SK-N-SH treated with all-trans-retinoic acid at 6 μM for 48 hours (cell line): ENCODE measurements at places on chromosomes 16 and 17.

- no peak for ATAC-seq
Observed at GRCh38 chr16:89101303-89102040, 7.8 kb downstream of the ACSF3 start.

GRCh38 chr17:50708050-50709000, 611 bp upstream of the ANKRD40 start:
- ATAC-seq: peak; percentile 30

DNA sequence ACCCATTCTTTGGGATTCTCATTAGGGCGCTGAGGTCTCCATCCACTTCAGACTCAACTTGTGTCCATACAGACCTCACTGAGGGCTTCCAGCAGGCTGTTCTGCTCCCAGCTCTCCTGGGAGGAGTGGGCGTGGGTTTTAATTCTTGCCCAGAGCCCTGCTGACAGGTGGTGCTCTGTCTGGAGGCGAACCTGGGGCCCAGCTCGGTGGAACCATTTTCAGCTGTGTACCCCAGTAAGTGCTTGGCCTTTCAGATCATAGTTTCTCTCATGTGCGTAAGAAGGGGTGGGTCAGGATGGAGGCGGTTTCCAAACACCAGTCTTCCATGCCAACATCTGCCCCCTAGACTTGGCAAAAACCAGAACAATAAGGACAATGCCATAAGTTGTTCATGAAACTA, 21.4 kb upstream of the NKD1 start:
- ATAC-seq: no peak

DNA sequence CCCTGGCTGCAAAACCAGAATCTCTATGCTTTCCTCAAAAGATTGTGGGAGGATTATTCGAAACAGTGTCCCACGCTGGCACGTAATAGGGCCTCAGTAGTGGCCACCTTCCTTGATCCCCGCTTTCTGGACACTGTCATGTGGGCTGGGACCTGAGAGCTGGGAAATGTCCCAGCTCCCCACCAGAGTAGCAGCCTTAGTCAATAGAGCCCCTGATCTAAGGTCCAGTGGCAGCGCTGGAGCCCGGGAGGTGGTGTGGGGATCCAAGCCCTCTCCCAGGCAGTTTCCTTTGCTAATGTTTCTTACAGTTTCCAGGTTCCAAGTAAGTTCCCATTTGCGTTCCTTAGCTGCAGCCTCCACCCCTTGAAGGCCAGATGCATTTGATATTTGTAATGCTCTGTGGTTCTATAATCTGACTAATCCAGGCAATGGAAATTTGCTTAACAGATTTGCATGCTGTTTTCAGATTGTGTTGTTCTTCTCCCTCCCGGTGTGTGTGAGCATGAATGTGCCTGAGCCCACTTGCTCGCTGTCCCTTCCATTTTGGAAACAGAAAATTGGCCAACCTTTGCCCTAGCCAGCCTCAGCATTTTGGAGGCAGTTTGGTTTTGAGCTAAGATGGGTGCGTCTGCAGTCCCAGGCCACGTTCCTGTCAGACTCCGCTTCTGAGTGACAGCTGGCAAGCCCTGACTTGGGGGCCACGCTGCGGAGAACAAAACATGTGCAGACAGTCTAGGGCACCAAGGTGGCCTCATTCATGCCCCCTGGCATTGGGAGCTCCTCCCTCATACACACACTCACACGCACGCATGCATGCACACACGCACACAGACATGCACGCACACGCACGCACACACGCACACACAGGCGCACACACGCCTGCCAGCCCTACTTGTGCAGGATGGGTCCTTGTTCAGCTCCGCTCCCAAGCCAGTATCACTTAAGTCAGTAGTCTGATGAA, 69.4 kb downstream of the CCDC182 start:
- no peak for ATAC-seq

- no peak for ATAC-seq
Observed at GRCh38 chr17:40333781-40334448, 24.9 kb downstream of the RARA start.

DNA sequence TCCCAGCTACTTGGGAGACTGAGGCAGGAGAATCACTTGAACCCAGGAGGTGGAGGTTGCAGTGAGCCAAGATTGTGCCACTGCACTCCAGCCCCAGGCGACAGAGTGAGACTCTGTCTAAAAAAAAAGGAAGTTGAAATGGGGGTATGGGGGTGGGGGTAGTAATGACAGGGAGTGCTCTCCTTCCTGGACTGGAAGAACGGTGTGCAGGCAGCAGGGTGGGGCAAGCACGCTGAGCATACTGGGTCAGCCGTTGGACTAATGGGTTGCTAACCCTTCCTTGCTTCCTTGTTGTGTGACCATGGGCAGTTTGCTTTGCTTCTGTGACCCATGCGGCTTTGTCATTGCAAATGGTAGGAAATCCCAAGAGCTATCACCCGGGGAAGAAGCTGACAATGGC, 16.5 kb downstream of the KATNIP start:
- ATAC-seq: no peak

- no peak for ATAC-seq
Observed at GRCh38 chr16:57477531-57478202, 8.6 kb downstream of the DOK4 start.

GRCh38 chr16:89615596-89616090, 2.2 kb downstream of the DPEP1 start:
- peak; percentile 86 for ATAC-seq

GRCh38 chr17:61345825-61346666, 53.6 kb upstream of the TBX2 start:
- ATAC-seq: no peak

DNA sequence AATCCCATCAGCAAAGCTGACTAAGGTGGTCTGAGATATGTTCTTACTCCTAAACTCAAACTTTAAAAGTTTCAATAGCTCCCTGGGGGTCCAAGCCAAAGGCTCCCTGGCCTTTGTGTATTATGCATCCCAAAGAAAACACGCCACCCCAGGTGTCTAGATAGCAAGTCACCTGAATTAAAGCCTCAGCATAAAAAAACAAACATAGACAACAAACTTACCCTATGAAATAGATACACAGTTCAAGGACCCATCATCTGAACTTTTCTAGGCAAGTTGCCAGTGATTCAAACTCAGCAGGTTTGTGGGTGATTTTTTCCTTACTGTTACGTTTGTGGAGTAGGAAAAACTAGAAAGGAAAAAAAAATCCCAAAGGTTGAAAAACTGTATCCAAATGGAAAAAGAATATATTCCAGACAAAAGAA, 12.5 kb downstream of the CMTM3 start:
- no peak for ATAC-seq

- ATAC-seq: no peak
Observed at GRCh38 chr17:76472726-76473125, 5.3 kb downstream of the AANAT start.

DNA sequence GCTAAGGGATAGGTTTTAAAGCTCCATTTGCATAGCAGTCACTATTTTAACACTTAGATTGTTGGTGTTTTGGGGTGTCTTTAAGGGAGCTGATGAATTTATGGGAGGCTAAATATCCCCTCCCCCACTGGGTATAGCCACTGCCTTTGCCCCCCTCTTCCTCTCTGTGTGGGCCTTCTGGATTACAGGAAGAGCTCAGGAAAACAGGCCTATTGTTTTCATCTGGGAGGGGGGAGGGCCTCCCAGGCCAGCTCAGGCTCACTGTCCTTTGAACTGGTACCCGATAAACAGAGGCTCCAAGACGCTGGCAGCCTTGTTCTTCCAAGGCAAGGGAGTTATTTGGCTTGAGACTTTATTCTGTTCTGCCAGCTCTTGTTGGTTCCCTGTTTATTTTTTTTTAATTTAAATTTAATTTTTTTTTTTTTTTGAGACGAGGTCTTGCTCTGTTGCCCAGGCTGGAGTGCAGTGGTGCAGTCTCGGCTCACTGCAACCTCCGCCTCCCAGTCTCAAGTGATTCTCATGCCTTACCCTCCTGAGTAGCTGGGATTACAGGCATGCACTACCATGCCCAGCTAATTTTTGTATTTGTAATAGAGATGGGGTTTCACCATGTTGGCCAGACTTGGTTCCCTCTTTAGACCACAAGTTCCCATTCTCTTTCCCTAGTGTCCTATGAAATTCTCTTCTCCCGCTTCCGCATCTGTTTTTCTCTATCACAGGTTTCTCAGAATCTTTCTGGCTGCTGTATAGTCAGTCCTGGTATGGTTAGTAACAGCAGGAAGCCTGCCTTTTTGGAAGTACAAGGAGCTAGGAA, 25.1 kb downstream of the MINK1 start:
- ATAC-seq: peak; percentile 76
